Femur (tissue), 1 donor: ENCODE measurements at places on chromosomes 11 and 22.
A peak's percentile ranks its signal among the peaks of the same experiment; 100 is the strongest.

DNA sequence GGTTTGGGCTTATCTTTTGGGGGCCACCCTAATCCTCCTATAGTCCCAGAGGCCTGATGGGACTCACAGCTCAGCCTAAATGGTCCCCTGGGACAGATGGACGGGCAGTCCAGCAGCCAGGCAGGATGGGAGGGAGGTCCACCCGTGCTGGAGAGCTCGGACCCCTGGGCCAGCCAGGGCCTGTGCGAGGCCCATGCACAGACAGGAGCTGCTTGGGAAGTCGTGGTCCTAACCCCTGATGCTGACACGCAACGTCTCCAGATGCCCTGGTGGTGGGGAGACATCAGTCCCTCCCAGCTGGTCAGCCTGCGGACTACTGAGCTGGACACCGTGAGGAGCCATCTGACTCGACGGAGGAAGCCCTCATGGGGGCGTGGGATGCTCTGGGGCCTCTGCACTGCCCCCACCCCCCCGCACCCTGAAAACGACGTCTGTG is 31.2 kb upstream of the MUC5AC start:
- no peak for DNase-seq

GRCh38 chr11:115718106-115718505 is 213.9 kb upstream of the CADM1 start:
- no peak for DNase-seq

- no peak for DNase-seq
Observed at GRCh38 chr11:40168414-40168813, 1291.0 kb downstream of the LRRC4C start.

- no peak for DNase-seq
Observed at GRCh38 chr11:133747409-133747808, 97.9 kb downstream of the SPATA19 start.

DNA sequence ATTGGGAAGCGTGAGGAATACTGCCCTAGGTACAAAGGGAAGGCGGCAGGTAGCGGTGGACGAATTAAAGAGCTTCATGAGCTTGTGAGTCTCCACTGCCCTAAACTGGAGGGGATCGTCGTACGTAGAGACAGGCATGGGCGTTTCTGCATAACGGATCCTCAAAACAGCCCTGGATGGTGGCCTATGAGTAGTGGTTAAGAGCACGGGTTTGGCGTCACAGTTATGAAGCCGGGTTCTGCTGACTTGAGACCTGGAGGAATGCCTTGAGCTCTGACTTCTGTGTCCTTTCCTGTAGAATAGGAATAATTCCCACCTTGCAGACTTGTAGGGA is 335 bp downstream of the TMEM138 start:
- DNase-seq: peak; percentile 40

DNA sequence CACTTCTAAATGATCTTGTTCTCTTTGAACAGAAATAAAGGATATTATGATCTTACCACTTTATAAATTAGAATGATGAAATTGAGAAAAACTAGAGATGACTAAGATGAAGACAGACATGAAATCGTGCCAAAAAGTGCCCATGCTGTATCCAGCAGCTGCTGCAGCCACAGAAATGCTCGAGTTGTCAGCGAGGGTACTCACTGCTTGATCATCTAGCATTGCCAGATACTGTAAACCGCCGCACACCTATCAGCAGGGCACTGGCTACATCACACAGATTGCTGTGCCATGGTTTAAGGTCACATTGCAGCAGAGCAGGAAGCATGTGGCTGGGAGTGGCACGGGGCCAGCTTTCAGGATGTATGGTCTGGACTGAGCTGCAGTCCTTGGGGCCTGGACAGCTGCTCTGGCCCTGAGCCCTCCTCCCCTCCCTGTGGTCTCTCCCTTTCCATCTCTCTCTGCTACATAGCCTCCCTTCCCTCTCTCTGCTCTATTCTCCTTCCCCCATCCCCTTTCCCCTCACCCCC is 51.0 kb upstream of the SEPTIN5 start:
- peak; percentile 90 for DNase-seq

- no peak for DNase-seq
Observed at GRCh38 chr22:31715147-31715778, 34.7 kb downstream of the PRR14L start.

GRCh38 chr11:73797457-73797856 is 9.8 kb downstream of the MRPL48 start:
- DNase-seq: peak; percentile 58

- DNase-seq: no peak
Observed at GRCh38 chr11:86885311-86885710, 69.9 kb downstream of the FZD4 start.

DNA sequence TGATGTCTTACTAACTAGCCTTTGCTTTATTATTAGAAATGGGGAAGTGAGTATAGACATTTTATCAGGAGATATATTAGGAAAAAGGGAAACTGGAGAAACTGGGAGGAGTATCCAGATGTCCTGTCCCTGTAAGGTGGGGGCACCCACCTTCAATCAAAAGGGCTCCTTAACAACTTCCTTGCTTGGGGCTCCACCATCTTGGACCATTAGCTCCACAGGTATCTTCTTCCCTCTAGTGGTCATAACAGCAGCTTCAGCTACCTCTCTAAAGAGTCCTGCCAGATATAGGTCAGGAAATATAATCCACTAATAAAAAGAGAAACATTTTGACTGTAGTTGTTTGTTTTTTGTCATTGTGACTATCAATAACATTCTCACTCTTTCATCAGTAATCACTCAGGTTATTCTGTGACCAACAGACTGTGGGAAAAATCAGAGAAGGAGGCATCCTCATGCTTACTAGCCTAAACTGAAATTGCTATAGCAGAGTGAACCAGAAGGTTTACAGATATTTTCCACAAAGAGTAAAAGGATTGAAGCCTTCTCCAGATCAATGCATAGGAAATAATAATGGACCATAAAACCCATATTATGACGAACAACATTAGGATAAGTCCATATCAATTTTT is 10.4 kb downstream of the OR51B4 start:
- no peak for DNase-seq

DNA sequence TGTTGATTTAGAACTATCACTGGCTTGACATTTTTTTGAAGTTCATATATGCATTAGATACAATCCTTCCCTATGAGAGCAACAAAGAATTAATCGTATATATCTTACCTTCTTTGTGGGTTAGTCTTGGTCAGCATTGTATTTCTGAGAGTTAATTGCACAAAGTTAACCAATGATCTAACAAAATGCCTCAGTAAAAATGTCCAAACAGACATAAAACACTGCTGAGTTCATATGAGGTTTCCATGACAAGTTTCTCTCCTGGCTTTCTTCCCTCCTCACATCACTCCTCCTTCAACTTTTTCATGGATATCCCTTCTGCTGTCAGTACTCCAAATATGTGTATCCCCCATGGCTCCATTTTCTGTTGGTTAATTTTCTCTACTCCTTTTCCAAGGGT is 9.0 kb downstream of the MAP6 start:
- no peak for DNase-seq

DNA sequence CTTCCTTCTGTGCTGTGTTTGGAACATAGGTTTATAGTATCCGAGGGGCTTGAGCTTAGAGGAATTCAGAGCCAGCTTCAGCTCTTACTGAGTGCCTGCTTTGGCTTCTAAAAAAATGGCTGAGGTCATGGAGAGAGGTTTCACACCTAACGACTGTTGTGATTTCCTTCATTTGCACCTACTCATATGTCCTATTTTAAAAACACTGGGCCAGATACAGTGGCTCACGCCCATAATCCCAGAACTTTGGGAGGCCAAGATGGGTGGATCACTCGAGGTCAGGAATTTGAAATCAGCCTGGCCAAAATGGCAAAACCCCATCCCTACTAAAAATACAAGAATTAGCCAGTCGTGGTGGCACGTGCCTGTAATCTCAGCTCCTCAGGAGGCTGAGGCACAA is 38.3 kb upstream of the SYT13 start:
- no peak for DNase-seq

GRCh38 chr11:67644472-67645418 is 5.2 kb upstream of the TBX10 start:
- DNase-seq: peak; percentile 10

GRCh38 chr22:30535182-30535581 is 11.4 kb downstream of the SEC14L6 start:
- no peak for DNase-seq

DNA sequence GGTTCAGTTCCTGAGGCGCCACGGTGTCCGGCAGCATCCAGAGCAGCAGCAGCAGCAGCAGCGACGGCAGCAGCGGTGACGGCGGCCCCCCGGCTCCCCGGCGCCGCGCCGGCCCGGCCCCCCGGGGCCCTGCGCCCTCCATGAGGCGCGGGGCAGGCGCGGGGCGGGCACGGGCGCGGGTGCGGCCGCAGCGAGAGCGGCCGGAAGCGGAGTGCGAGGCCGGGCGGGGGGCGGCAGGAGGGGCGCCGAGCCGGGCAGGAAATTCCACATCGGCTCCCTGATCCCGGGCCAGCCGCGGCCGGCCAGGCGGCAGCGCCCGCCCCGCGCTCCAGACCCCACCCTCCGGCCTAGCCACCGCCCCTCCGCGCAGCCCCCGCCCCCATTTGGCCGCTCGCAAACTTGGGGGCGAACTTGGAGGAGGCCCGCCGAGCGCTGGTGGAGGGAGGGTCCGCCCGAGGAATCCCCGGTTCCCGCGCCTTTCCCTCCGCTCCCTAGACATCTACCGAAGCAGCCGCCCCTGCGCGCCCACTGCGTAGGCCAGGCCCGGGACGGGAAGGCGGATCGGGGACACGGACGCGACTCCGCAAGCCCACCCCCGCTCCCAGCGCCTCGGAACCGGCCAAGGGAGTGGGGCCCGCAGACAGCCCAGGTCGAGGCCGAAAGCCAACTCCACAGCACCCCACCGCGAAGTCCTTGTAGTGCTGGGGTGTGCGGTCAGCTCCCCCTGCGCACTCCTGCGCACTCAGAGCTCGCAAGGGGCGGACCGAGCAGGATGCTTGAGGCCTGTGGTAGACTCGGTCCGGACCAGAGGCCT is at the start of gene SCARF2:
SCARF2 (minus strand) TSS at position 213 of the 814 bp plus-strand sequence; CDS start at position 142, 71 bp downstream.
- DNase-seq: peak; percentile 89

DNA sequence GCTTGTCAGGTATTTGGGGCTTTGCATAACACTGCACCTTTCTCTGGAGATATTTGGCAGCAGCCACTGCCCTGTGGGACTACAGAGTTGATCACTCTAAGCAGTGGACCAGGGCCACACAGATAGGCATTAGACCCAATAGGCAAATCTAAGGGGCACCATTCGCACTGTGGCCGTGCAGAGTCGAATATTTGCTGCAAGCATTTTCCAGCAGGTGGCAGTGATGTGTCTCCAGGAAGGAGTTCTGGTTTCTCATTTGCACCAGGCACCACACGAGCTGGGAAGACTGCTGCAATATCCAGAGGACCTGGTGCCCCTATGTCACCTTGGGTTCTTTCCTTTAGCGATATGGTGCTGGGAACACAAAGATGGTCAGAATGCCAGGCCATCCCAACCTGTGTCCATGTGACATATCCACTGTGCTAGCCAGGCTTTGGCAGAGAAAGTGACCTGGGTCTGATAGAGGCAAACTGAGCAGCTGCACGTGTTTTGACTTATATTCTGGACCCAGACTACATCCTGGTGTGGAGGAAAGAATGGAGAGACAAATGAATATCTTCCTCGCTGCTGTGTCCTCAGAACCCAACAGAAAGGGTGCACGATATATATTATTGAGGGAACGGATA is 318.7 kb downstream of the BUD13 start:
- DNase-seq: peak; percentile 45

DNA sequence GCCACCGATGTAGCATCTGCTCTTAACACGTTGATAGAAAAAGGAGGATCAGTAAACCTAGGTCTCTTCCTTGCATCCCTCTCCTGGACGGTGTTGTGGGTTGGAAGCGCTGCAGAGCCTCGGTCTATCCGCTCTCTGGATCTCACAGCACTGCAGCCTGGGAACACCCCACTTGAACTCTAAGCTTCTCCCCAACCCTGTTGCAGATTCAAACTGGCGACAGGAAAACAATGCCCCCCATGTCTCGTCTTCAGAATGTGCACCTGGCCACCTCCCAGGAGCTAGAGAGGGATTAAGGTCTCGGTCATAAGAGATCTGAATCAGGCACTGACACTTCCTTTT is 454 bp downstream of the TMEM218 start:
- DNase-seq: no peak

GRCh38 chr11:107856180-107856980 is 2.2 kb downstream of the SLC35F2 start:
- no peak for DNase-seq

- no peak for DNase-seq
Observed at GRCh38 chr22:39932918-39933649, 27.1 kb upstream of the TMA7B start.

GRCh38 chr11:85809191-85809590 is 1.8 kb downstream of the SYTL2 start:
- DNase-seq: no peak

DNA sequence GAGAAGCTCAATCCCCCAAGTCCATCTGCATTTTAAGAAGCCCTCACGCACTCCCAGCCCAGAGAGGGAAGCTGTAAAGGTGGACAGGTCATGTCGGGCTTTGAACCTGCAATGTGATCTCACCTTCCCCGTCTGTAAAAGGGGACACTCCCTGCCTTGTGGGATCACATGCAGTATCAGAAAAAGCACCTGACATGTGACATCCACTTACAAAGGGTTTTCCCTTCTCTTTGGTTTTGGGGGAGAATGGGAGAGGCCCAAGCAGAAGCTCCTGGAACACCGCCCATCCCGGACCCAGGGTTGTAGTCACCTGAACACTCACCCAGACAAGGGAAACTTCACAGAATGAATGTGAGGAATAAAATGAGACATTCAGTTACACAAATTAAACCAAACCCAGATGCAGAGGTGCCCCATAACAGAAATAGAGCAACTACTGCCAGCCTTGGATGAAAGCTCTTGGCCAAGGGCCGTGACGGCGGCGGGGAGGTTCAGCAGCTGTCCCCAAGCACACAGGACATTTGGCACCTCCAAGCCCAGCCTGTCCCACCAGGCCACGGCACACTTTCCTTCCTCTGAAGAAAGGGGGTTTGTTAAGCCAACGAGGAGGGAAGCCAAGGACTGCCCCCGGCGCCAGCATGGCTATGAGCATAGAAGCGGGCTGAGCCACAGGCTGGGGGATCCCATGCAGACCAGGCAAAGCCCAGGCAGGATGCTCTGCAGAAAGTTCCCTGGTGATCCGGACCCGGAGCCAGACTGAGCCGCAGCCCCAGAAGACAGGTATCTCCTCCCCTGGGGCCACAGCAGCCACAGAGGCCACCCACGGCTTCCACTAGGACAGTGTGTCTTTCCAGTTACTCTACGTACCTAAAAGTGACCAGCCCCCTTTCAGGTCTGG is 3.8 kb downstream of the BID start:
- DNase-seq: no peak
